T-helper 2 cell treated with Interferon-gamma antibody and Interleukin-4, amounts not matched to agents 5 μg/mL and 100 μg/mL, for 36 hours (primary cell): ENCODE measurements at places on chromosomes 5 and 9.

DNA sequence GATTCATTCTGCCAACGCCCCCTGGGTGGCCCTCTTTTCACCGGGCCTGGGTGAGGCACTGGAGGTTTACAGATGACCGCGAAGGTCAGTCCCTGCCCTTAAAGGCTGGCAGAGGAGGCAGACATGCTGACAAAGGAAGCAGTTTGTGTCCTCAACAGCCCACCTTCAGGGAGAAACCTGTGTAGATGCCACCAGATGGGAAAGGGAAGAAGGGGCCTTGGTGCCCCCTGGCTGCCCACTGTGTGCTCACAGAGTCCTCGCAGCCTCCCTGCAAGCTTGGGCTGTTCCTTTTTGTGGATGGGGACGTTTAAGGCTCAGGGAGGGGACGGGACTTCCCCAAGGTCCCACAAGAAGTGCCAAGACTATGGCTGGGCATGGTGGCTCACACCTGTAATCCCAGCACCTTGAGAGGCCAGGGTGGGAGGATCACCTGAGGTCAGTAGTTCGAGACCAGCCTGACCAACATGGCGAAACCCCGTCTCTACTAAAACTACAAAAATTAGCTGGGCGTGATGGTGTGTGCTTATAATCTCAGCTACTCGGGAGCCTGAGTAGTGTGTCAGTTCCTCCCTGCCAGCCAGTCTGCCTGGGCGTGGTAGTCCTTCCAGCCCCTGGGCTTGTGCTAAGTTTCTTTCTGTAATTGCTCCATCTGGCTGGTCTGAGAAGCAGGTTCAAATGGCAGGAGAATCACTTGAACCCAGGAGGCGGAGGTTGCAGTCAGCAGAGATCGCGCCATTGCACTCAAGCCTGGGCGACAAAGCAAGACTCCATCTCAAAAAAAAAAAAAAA, 36.2 kb downstream of the NEK6 start:
- no peaks in the 10 kb centered on the region for H3K27me3 ChIP-seq
- peaks cover 33% of the 10 kb centered on the region for H3K4me1 ChIP-seq
- no peak for DNase-seq
- no peaks in the 10 kb centered on the region for H3K36me3 ChIP-seq

GRCh38 chr9:109242741-109243140, 75.7 kb upstream of the FRRS1L start:
- H3K4me1 ChIP-seq, result peaks cover 2% of the 10 kb centered on the region
- H3K36me3 ChIP-seq, result no peaks in the 10 kb centered on the region
- H3K27ac ChIP-seq, result no peak overlapping the region
- peaks cover 36% of the 10 kb centered on the region for H3K27me3 ChIP-seq

DNA sequence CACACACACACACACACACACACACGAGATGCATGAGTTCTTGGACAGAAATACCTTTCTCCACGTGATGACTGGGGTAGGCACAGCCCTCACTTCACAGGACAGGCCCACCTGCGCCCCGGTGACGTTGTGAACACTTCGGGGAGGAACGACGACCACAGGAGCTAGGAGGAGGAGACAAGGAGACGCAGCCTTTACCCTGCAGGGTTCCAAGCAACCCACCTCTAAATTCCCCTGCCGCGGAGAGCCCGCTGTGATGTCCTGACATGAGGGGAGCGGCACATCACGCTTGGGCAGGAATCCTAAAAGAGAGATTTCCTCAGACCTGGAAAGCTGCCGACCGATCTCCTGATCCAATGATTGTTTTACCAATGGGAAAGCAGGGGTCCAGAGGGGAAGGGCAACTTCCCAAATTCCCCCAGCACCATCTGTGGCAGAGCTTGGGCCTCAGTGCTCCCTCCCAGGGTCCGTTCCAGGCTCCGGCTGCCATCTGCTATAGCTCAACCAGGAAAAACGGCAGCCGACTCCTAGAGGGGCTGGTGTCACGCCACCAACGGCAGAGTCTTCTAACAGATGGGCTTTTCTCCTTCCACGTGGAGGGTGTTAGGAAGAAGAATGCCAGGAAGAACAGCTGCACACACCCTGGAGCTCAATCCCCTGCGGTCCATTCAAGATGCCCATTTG, 10.1 kb downstream of the IGFBPL1 start:
- H3K4me3 ChIP-seq, result no peak overlapping the region
- H3K36me3 ChIP-seq, result no peaks in the 10 kb centered on the region
- H3K4me1 ChIP-seq, result no peaks in the 10 kb centered on the region
- H3K27ac ChIP-seq, result no peak overlapping the region
- H3K27me3 ChIP-seq, result peaks cover 7% of the 10 kb centered on the region

DNA sequence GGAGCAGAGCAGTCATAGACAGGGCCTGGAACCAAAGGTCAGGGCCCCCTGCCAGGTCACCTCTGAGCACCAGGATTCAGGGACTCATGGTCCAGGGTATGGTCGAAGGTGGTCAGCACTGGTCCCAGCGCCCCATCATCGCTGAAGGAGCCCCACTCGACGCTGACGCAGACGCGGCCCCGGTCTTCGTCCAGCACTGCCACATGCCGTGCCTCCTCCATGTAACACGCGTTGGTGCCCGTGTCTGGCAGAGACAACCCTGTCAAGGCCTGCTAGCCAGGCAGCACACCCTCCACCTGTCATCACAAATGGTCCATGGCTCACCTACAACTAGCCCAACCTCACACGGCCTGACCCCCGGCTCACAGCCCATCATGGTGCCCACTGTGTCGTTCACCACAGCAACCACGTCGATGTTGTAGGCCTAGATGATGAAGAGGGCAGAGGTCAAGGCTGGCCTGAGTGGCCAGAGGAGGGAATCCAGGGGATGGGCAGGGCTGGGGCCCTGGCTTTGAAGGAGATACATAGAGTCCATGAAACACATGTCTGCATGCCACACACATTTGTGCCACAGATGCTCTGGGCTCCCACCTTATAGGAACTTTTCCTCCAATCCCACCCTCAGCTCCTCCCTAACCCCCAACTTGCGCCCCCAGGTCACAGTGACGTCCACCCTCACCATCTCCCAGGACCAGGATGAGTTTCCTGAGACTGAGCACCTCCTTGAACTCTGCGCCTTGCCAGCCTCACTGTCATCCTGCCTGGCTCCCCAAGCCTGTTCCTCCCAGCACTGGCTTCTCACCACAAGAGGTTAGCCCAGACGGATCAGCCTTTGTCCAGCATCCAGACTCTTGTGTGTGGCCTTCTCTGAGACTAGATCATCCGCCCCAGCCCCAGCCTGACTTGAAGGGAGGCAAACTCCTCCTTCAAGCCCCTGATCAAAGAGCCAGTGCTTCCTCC, 9.5 kb downstream of the HK3 start:
- peaks cover 2% of the 10 kb centered on the region for H3K27me3 ChIP-seq
- DNase-seq, result no peak
- H3K4me3 ChIP-seq, result no peak overlapping the region
